ENCODE measurements at places on chromosomes 3 and 15.
A peak's percentile ranks its signal among the peaks of the same experiment; 100 is the strongest.

DNA sequence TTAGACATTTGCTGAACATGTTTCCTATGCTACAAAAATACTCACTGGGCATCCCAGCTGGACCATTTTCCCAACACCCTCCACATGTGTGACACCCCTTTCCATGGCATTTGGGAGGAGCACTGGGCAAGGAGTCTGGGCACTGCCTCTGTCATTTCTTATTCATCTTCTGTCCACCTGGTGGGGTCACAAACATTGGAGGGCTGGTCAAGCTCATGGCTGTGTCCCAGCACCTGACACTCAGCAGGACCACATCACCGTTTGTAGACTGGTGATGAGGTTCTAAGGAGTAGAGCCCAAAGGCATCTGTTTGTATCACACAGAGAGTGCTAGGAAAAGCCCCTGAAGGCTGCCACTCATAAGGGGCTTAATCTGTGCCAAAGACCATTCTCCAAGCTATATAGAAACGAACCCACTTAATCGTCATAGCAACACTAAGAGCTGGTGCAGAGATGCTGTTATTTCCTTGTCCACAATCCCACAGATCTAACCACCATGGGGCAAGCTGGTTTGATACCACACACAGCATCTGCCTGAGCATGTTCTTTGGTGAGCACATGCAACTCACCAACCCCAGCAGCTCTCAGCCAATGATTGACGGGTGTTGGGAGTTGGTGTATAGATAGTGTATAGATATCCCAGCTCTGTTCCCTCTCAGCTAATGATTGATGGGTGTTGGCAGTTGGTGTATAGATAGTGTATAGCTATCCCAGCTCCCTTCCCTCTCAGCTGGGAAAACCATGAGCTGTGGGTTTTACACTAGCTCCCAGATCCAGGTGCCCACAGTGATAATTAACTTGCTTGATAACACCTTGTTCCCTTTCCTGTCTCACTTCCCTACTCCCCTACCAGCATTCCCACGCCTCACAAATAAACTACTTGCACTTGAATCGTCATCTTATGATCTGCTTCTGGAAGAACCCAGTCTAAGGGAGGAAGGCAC lies 42.7 kb upstream of the ATP2B2 start:
- DNase-seq = no peak

- no peak for DNase-seq
Measured at GRCh38 chr3:36686516-36686915, 77.8 kb downstream of the DCLK3 start.

DNA sequence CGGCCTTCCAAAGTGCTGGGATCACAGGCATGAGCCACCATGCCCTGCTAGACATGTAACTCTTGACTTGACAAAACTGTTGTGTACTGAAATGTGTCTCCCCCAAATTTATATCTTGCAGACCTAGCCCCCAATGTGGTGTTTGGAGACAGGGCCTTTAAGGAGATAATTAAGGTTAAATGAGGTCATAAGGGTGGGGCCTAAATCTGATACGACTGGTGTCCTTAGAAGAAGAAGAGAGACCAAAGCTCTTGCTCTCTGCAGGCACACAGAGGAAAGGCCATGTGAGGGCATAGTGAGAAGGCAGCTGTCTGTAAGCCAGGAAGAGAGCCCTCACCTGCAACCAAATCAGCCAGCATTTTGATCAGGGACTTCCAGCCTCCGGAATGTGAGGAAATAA lies 361.3 kb downstream of the SV2B start:
- no peak for DNase-seq

DNA sequence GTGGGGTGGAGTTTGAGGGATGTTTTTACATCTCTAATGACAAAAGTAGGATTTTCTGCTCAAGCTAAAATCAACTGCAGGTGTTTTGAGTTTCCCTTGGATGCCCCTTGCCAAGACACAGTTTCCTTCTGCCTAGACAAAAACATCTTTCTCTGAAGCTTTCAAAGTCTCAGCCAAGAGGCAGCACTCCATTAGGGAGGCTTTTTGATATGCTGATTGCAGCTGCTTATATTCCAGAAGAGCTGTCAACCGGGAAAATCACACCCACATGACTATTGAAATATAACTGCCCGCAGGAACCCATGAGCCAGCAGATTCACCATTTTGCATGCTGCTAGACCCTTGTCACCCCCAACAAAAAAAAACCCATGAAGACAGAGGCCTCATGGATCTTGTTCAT lies 27.5 kb upstream of the ZNF148 start:
- no peak for DNase-seq

DNA sequence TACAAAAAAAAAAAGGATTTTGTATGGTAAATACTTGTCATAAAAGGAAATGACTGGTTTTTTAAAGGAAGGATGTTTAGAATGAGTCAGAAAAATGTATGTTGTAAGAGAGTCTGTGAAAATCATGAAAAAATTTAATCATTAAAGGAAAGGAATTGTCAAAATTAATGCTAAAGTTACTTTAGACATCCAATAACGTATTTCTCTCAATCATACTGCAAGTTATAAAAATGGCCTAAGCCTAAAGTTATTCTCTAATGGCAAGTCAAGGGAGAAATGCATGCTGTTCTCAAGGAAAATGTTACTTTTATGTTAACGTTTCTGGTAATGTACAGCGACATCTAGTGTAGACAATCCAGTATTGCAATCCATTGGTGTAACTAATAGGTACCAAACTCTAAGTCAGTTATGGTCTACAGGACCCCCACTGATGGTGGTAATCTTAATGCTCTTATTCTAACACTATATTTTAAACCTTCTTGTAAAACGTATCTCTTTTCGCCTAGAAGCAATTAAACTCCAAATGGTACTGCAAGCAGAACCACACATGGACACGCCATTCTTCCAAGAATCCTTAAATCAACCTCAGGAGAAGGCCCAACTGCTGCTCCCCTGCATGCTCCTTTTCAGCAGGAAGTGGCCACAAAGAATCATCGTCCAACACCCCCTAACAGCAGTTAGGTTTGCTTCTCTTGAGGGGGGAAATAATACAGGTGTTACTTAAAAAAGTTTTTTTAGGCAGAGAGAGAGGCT lies 35.2 kb downstream of the NCEH1 start:
- peak; percentile 40 for DNase-seq

DNA sequence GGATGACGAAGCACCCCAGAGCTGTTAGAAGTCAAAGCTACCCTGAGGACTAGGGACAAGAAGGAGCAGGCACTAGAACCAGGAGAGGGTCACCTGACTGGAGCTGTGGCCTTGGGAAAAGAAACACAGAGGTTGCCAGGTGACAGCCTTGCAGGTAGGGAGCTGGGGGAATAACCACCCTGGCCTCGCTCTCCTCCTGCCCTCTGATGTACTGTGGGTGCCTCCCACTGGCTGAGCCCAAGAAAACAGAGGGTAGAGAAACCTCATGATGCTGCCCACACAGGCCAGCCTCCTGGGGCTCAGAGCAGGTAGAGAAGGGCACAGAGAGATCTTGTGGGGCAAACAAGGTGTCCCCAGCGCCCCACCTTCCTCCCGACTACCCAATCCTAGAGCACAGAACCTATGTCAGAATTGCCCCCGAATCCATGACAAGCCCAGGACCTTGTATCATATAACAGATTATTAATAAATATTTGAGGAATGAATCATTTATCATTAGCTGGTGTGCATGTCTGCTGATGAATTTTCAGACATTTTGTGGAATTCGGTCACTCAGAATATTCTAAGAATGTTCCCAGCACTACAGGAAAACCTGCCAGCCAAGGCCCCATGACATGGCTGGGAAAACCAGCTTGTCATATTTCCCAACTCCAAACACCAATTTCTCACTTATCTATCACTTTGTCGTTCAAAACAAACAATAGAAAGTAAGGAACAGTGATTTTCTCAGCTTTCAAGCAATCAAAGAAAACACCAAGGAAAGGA lies 59.8 kb upstream of the MEX3B start:
- peak; percentile 92 for DNase-seq
